ENCODE measurements at places on chromosomes 1 and 21. TPM values are rescaled to one million over a fixed set of nuclear protein-coding genes. Genes with fewer than 3 reads are reported as not detected.

The FRRS1 gene
- polyA plus RNA-seq: 2.7 TPM

The AIM2 gene
- polyA plus RNA-seq: 1.1 TPM

The TRABD2B gene
- 0.03 TPM for polyA plus RNA-seq

The VWA5B1 gene
- polyA plus RNA-seq: not detected

The TDRD5 gene
- polyA plus RNA-seq: not detected

The CACNA1E gene
- polyA plus RNA-seq: not detected

The C1QC gene
- polyA plus RNA-seq: not detected

The BMP8A gene
- 0.16 TPM for polyA plus RNA-seq

The PLA2G2F gene
- not detected for polyA plus RNA-seq

The SEC16B gene
- 0.32 TPM for polyA plus RNA-seq

The ANKRD34A gene
- polyA plus RNA-seq: 3.6 TPM

The LHX8 gene
- polyA plus RNA-seq: 0.30 TPM

The FAM177B gene
- not detected for polyA plus RNA-seq

The CCDC30 gene
- 0.94 TPM for polyA plus RNA-seq

GRCh38 chr21:20882462-20883407 is 115.5 kb upstream of the NCAM2 start:
- peak; percentile 16 for DNase-seq

DNA sequence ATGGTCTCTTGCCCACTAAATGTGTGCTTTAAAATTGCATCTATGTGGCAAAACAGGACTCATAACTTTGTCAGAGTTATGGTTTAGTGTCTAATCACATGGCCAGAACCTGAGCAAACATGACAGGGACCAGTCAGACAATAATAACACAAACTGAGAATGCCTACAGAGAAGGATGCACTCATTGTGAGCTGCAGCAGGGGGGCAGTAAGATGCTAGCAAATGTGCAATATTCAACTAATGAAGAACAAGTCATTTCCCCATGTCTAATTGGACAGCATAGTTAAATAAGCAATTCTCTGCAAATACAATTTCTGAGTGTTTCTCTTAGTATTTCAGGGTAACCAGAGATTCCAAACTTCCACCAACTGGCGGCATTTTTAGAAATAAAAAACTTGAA is 30.8 kb downstream of the SPAG17 start:
- DNase-seq: no peak

DNA sequence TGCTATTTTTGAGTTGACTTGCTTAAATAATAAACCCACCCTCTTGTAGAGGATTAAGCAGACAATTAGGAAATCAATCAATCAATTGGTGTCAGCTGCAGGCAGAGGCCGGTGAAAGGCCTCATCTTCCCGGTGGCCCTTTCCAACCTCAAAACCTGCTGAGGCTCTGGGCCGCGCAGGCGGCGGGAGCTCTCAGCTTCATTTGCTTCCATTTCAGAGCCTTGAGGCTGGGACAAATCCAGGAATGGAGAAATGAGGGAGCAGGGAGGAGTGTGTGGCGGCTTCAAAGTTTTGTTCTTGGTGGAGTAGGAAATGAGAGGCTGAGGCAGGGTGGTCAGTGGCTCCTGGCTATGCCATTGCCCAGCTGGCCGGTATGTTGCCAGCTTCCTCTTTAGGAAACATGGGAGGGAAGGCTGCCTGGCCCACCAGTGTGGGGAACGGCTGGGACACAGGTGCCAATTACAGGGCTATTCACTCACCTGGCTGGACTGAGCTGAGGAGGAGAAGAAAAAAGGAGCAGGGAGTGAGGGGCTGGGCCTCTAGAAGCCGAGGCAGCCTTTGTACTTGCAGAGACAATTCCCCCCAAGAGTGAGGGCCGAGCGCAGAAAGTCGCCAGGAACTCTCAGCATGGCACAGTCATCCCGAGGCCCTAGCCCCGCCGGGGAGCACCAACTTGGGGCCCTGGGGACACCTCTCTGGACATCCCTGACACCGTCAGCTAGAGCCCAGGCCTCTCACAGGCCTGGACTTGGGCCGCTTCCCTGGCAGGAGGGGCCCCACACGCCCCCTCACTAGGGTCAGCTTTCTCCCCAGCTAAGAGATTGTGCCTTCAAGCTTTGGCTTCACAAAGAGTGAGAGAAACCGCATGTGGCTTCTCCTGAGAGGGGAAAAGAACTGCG is 4.4 kb downstream of the POU3F1 start:
- DNase-seq: no peak

GRCh38 chr1:109892561-109893368 is 17.9 kb upstream of the CSF1 start:
- no peak for DNase-seq

DNA sequence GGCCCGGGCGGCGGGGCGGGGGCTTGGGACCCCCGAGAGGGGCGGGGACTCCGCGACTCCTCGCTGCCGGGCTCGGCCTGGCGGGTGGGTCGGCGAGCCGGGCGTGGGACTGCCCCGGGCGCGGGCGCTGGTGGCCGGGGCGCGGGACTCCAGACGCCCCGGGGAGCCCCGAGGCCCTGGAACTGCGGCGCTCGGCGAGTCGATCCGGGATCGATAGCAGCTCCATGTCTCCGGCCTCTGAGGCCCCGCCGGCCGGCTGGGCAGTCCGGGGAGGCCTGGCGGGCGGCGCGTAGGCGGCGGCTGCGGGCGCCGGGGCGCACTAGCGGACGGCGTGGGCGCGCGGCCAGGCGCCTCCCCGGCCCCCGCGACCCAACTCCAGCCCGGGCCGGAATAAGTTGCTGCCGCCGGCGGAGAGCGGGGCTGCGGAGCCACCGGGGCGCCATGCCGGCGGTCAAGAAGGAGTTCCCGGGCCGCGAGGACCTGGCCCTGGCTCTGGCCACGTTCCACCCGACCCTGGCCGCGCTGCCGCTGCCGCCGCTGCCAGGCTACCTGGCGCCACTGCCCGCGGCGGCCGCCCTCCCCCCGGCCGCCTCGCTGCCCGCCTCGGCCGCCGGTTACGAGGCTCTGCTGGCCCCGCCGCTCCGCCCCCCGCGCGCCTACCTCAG is 400 bp downstream of the SAMD11 start:
- peak; percentile 67 for DNase-seq

DNA sequence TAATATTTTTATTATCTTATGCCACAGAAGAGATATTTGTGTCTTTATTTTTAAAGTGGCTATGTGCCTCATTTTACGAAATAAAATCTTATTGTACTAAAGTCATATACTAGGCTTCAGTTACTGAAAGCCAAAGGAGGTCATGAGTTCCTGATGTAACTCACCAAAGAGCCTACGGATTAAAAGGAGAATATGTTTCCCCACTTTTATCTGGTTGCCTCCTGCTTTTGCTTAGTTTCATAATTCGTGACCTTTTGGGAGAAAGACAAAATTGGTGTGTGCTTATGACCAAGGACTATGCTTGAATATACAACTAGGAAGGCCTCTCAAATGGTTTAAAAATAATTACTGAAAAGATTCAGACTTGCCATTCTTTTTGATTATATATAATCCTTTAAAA is 18.2 kb upstream of the AHCTF1 start:
- DNase-seq: no peak

DNA sequence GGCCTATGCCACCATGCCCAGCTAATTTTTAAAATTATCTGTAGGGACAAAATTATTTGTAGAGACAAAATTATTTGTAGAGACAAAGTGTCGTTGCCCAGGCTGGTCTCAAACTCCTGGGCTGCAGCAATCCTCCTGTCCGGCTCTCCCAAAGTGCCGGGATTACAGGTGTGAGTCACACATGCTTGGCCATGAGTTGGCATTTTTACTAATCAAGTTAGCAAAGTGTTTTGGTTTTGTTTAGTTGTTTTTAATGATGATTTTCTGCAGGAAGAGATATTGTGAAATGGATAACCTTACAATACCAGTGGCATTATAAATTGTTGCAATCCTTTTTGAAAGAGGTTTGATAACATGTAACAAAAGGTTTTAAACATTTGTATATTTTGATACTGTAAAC is 65.3 kb upstream of the MAGI3 start:
- no peak for DNase-seq

GRCh38 chr1:21129407-21129806 is 47.3 kb downstream of the EIF4G3 start:
- no peak for DNase-seq

DNA sequence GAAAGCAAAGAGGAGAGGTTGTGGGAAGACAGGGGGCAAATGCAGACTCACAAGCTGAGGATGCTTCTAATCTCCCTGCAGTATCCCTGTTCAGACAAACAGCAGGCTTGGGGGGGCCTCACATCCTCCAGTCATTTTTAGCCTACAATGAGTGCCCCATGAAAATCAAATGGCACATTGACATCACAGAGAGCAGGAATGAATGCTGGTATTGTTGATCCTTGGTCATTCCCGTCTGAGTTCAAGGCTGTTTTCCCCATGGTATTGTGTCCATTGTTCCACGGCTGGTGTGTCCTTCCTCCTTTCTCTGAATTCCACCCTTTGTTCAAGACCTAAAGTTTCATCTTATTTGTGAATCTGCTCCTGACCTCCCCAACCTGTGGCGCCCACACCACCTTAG is 545.6 kb downstream of the AJAP1 start:
- no peak for DNase-seq

GRCh38 chr1:163661391-163661790 is 339.6 kb downstream of the NUF2 start:
- no peak for DNase-seq

GRCh38 chr21:45858180-45858579 is 123.4 kb upstream of the COL6A1 start:
- no peak for DNase-seq

GRCh38 chr1:27689423-27690173 is 17.6 kb upstream of the IFI6 start:
- DNase-seq: no peak

DNA sequence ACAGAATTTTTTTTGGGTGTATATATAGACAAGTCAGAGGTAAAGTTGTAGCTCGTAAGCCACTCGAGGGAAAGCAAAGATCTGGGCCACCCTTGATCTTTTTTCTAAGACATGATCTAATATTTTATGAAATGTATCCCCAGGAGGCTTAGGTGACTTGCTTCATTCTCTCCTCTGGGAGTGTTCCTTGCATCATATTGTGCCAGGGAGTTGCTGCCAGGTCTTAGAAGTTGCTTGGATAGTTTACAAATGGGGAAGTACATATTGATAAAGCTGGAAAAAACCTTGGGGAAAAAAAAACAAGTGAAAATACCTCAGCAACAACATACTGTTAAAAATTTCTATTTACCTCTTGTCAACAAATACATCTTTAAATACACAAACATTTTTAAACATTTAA is 110.9 kb upstream of the CYYR1 start:
- DNase-seq: no peak
